ENCODE measurements at places on chromosomes 12 and 14. TPM values are rescaled to one million over a fixed set of nuclear protein-coding genes. Genes with fewer than 3 reads are reported as not detected.

GRCh38 chr14:49483268-49483667, 102.9 kb downstream of the RPS29 start:
- H3K4me3 ChIP-seq = no peak overlapping the region
- no peaks in the 10 kb centered on the region for H3K36me3 ChIP-seq
- H3K27me3 ChIP-seq = peaks cover 9% of the 10 kb centered on the region
- no peak for DNase-seq
- H3K27ac ChIP-seq = no peak overlapping the region
- H3K4me1 ChIP-seq = peaks cover 10% of the 10 kb centered on the region

DNA sequence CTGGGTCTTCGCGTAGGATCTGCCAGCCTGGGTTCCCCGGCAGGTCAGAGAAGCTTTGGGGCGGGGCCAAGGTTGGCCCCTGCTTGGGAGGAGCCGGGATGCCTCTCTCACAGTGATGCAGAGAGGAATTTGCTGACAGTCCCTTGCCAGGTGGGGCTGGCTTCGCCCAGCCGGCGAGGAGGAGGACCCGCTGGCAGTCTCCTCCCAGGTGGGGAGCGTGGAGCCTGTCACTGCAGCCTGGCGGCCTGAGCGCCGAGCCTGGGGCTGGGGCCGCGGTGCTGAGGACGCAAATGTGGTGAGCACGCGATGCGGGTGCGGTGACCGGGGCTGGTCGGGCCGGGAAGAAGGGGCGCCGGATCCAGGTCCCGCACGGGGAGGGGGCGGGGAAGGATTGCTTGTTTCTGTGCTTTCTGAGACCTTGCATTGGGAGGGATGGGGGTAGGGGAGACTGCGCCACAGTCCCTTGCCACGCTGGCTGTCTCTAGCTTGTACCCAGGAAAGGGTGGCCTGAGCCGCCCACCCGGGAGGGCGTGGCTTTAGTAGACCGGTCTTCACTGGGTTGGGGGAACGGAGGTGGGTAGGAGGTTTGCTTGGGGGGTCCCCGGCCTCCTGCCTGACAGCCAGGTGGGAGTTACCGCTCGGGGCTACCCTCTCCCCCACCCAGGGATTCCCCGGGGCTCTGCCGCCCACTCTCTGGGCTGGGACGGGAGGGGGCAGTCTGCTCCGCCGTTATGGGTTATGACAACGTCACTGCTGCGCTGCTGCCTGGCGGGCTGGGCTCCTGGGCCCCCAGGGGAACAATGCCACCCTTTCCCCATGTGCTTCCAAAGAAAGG, at the start of gene TMEM63C:
Gene TMEM63C (plus strand): TSS at position 196 of the 835 bp plus-strand sequence. CDS start 37,016 bp downstream, outside the sequence.
- H3K36me3 ChIP-seq = no peaks in the 10 kb centered on the region
- H3K4me1 ChIP-seq = peaks cover 16% of the 10 kb centered on the region
- DNase-seq = peak; percentile 37
- H3K4me3 ChIP-seq = peak within 1 kb of the TSS; percentile 73
- H3K27me3 ChIP-seq = peaks cover 15% of the 10 kb centered on the region
- no peak within 1 kb of the TSS for H3K27ac ChIP-seq

GRCh38 chr12:108175310-108175709, 46.2 kb downstream of the WSCD2 start:
- H3K27me3 ChIP-seq = peaks cover 2% of the 10 kb centered on the region
- H3K27ac ChIP-seq = no peak overlapping the region
- no peak for DNase-seq
- H3K4me3 ChIP-seq = no peak overlapping the region
- no peaks in the 10 kb centered on the region for H3K4me1 ChIP-seq
- no peaks in the 10 kb centered on the region for H3K36me3 ChIP-seq

- no peaks in the 10 kb centered on the region for H3K27me3 ChIP-seq
- peaks cover 36% of the 10 kb centered on the region for H3K4me1 ChIP-seq
- H3K4me3 ChIP-seq = peak overlapping the region; percentile 100
Measured at GRCh38 chr12:6569312-6569711, 1.2 kb upstream of the NOP2 start.

DNA sequence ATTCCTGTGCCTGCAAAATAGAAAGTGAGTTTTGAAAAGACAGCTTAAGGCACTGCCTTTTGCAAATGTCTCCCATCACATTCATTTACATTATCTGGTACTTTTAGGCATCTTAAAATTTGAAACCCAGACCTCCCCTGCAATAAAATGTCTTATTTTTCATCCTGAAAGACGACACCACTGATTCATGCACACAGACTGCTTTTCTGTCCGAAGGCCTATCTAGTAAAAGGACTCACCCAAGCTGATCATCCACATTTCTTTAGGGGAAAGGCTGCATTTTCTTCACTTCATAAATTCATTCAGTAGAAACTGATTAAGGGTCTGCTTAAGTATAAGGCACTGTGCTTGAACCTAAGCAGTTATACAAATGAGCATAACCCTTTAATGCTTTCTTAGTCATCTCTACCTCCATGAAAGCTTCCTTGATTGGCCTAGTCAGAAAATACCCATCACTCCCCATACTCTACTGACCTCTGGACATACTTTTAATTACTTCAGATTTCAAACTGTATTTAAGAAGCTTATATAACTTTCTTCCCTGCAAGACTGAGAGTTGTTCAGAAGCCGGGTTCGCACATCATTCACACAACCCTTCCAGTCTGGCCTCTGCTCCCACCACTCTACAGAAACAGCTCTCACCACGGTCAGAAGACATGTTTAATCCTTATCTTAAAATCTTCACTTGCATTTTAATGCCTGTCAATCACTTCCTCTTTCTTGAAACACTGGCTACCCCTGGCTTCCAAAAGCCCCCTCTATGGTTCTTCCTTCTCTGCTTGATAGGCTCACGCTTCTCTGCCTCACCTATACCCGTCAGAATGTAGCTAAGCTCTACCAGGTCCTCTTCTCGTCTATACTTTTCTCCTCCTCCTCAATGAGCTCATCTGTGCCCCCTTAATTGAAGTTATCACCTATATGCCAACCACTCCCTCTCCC, 288.6 kb downstream of the MED13L start:
- H3K36me3 ChIP-seq = peaks cover 39% of the 10 kb centered on the region
- peaks cover 24% of the 10 kb centered on the region for H3K4me1 ChIP-seq
- DNase-seq = no peak
- no peaks in the 10 kb centered on the region for H3K27me3 ChIP-seq
- no peak overlapping the region for H3K4me3 ChIP-seq

DNA sequence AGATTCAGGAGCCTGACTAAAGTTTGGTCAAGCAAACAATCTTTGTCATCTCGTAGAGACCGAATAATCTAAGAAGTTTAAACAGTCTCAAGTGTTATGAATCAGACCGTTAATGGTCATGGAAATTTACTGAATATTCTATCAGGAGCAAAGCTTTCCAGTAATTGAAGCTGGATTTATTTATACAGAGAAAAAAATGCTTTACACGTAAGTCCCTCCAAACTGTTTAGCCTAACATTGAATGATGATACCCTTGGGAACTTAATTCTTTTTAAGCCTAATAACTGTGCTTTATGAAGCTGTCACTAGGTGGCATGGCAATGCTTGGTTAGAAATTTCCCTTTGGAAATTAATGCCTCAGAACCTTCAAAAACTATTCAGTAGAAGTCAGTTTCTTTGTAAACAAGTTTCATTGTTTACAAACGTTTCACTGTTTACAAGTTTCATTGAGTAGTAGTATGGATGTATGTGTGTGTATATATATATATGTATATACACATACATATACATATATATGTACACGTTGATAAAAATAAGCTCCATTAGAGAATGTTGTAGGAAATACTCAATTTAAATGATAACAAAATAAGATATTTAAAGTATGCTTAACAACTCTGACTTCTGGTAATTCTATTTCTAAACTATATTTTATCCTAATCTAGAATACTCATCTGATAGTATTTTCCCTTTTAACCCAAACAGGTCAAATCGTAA, 32.1 kb downstream of the DEPDC4 start:
- no peak for DNase-seq
- no peaks in the 10 kb centered on the region for H3K4me1 ChIP-seq
- H3K27ac ChIP-seq = no peak overlapping the region
- H3K27me3 ChIP-seq = peaks cover 2% of the 10 kb centered on the region
- no peak overlapping the region for H3K4me3 ChIP-seq
- no peaks in the 10 kb centered on the region for H3K36me3 ChIP-seq

GRCh38 chr12:4243091-4243490, 30.5 kb upstream of the CCND2 start:
- no peak for DNase-seq
- H3K27ac ChIP-seq = no peak overlapping the region
- peaks cover 9% of the 10 kb centered on the region for H3K36me3 ChIP-seq
- peaks cover 21% of the 10 kb centered on the region for H3K4me1 ChIP-seq
- peaks cover 2% of the 10 kb centered on the region for H3K27me3 ChIP-seq

GRCh38 chr12:91870872-91871707, 274.6 kb downstream of the BTG1 start:
- H3K4me3 ChIP-seq = peak overlapping the region; percentile 0
- H3K27me3 ChIP-seq = no peaks in the 10 kb centered on the region
- peak overlapping the region; percentile 29 for H3K27ac ChIP-seq
- no peak for DNase-seq
- peaks cover 6% of the 10 kb centered on the region for H3K36me3 ChIP-seq

- DNase-seq = no peak
- H3K36me3 ChIP-seq = no peaks in the 10 kb centered on the region
- H3K27me3 ChIP-seq = peaks cover 30% of the 10 kb centered on the region
- no peak overlapping the region for H3K27ac ChIP-seq
- H3K4me3 ChIP-seq = no peak overlapping the region
- H3K4me1 ChIP-seq = peaks cover 9% of the 10 kb centered on the region
Measured at GRCh38 chr14:92315050-92315805, 7.7 kb upstream of the SLC24A4 start.

DNA sequence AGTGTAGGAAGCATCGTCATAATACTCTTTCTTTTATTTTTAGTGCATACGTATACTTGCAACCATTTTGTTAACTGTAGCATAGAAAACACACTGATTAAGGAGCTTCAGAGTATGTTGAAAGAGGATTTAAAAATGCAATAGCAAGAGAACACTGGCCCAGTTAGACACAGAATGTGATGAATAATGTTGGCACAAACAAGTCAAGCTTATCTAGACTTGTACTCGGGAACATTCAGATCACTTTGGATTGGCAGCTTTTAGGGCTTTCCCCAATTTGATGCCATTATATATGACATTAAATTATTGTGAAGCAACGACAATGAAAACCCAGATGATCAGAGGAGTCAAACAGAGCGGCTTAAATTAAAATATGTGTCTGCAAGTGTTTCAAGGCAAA, 468.1 kb downstream of the PRKD1 start:
- no peaks in the 10 kb centered on the region for H3K27me3 ChIP-seq
- H3K27ac ChIP-seq = no peak overlapping the region
- H3K4me3 ChIP-seq = no peak overlapping the region

GRCh38 chr14:100290607-100291304, 15.5 kb downstream of the SLC25A29 start:
- H3K27me3 ChIP-seq = no peaks in the 10 kb centered on the region
- H3K4me1 ChIP-seq = peaks cover 4% of the 10 kb centered on the region
- H3K4me3 ChIP-seq = no peak overlapping the region
- no peak for DNase-seq
- H3K27ac ChIP-seq = no peak overlapping the region
- H3K36me3 ChIP-seq = no peaks in the 10 kb centered on the region

- H3K27me3 ChIP-seq = no peaks in the 10 kb centered on the region
- peaks cover 2% of the 10 kb centered on the region for H3K36me3 ChIP-seq
- H3K4me1 ChIP-seq = peaks cover 20% of the 10 kb centered on the region
- DNase-seq = peak; percentile 19
- H3K27ac ChIP-seq = no peak overlapping the region
- no peak overlapping the region for H3K4me3 ChIP-seq
Measured at GRCh38 chr12:24960222-24960855, 11.4 kb upstream of the BCAT1 start.

DNA sequence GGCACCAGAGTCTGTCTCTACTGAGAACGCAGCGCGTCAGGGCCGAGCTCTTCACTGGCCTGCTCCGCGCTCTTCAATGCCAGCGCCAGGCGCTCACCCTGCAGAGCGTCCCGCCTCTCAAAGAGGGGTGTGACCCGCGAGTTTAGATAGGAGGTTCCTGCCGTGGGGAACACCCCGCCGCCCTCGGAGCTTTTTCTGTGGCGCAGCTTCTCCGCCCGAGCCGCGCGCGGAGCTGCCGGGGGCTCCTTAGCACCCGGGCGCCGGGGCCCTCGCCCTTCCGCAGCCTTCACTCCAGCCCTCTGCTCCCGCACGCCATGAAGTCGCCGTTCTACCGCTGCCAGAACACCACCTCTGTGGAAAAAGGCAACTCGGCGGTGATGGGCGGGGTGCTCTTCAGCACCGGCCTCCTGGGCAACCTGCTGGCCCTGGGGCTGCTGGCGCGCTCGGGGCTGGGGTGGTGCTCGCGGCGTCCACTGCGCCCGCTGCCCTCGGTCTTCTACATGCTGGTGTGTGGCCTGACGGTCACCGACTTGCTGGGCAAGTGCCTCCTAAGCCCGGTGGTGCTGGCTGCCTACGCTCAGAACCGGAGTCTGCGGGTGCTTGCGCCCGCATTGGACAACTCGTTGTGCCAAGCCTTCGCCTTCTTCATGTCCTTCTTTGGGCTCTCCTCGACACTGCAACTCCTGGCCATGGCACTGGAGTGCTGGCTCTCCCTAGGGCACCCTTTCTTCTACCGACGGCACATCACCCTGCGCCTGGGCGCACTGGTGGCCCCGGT, at the start of gene PTGDR:
Gene PTGDR (plus strand): TSS at position 198 of the 778 bp plus-strand sequence. CDS start 117 bp downstream, at position 315.
- H3K36me3 ChIP-seq = peaks cover 7% of the 10 kb centered on the region
- peaks cover 40% of the 10 kb centered on the region for H3K4me1 ChIP-seq
- DNase-seq = no peak
- H3K27ac ChIP-seq = no peak within 1 kb of the TSS

GRCh38 chr12:115413626-115414025, 729.7 kb upstream of the TBX3 start:
- no peaks in the 10 kb centered on the region for H3K27me3 ChIP-seq
- DNase-seq = no peak
- no peak overlapping the region for H3K27ac ChIP-seq

- peaks cover 1% of the 10 kb centered on the region for H3K36me3 ChIP-seq
- DNase-seq = no peak
- no peaks in the 10 kb centered on the region for H3K4me1 ChIP-seq
- H3K4me3 ChIP-seq = no peak overlapping the region
Measured at GRCh38 chr12:122036153-122036552, 14.5 kb downstream of the BCL7A start.

GRCh38 chr14:64714432-64715025, 10.3 kb downstream of the PLEKHG3 start:
- no peak overlapping the region for H3K27ac ChIP-seq
- H3K4me1 ChIP-seq = peaks cover 71% of the 10 kb centered on the region
- H3K36me3 ChIP-seq = peaks cover 16% of the 10 kb centered on the region
- H3K27me3 ChIP-seq = peaks cover 8% of the 10 kb centered on the region
- no peak for DNase-seq
- no peak overlapping the region for H3K4me3 ChIP-seq

GRCh38 chr12:86367137-86367536, 110.9 kb upstream of the MGAT4C start:
- H3K36me3 ChIP-seq = no peaks in the 10 kb centered on the region

- no peaks in the 10 kb centered on the region for H3K36me3 ChIP-seq
- H3K27ac ChIP-seq = no peak overlapping the region
- no peaks in the 10 kb centered on the region for H3K4me1 ChIP-seq
- DNase-seq = no peak
- no peak overlapping the region for H3K4me3 ChIP-seq
Measured at GRCh38 chr12:54147186-54147585, 41.6 kb downstream of the SMUG1 start.

GRCh38 chr12:11906286-11906935, 164.3 kb upstream of the BCL2L14 start:
- peak overlapping the region; percentile 88 for H3K27ac ChIP-seq
- no peaks in the 10 kb centered on the region for H3K27me3 ChIP-seq
- DNase-seq = no peak
- H3K4me1 ChIP-seq = peaks cover 53% of the 10 kb centered on the region

GRCh38 chr12:12891881-12892355, 556 bp downstream of the GPRC5A start:
- H3K4me3 ChIP-seq = peak overlapping the region; percentile 56
- DNase-seq = no peak
- H3K27me3 ChIP-seq = peaks cover 51% of the 10 kb centered on the region
- no peaks in the 10 kb centered on the region for H3K36me3 ChIP-seq

Gene OR4N5
- not detected for total RNA-seq

Gene SSPN
- not detected for total RNA-seq

Gene BDKRB1
- not detected for total RNA-seq

Data from activated T-helper 1 cell treated with anti-CD3 and anti-CD28 coated beads, Interleukin-12 subunit alpha, Interleukin-12 subunit beta, Interleukin-2, Interleukin-4 antibody, amounts not matched to agents 30 ng/mL and 10 ng/mL and 1 ng/mL, durations not matched to agents 14 hours and 24 hours and 36 hours (primary cell).